CD4-positive, alpha-beta T cell treated with Interleukin-6 for 4 hours (primary cell): ENCODE measurements at places on chromosomes 12 and 14.

GRCh38 chr12:118689793-118690192, 291.5 kb upstream of the SRRM4 start:
- DNase-seq, result no peak

DNA sequence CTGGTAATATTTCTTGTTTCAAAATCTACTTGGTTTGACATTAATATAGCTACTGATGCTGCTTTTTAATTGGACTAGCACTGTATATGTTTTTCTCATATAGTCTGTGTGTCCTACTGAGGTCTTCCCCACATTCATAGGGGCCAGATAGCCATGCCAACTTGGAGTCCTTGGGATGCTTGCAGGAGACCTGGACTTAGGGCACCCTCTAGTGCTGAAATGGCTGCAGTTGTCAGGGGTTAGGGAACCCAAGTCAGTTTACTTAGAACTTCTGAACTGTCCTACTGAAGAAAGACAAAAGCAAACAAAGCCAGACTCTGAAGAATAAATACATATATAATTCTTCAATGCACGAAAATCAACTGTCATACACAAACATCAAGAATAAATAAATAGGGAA, 279.9 kb upstream of the SYT1 start:
- no peak for DNase-seq

- DNase-seq, result no peak
These were observed 13.5 kb upstream of the TNFAIP2 start for GRCh38 chr14:103109535-103110441.

GRCh38 chr12:67523538-67523937, 125.0 kb upstream of the DYRK2 start:
- DNase-seq, result no peak

DNA sequence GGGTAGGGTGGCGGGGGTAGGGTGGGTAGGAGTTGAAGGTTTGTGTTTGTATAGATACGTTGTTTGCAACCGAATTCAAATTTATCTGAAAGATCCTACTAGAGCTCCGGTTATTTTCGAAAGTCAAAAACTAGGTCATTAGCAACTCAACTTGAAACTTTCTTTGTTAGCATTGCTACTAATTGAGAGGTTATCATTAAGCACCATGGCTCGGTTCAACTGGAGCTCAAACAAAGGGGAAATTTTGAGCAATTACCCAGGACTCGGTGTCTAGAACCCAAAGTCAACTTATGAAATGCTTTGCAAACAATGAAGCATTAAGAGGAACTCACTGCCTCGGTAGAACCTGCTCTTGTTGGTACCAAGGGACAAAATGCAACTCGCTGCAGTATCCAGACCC, 207.7 kb downstream of the BCAT1 start:
- DNase-seq, result no peak

GRCh38 chr12:112942572-112942971, 4.3 kb downstream of the OAS3 start:
- DNase-seq, result no peak
